Brain microvascular endothelial cell (primary cell): ENCODE measurements at places on chromosomes 6 and 20.

DNA sequence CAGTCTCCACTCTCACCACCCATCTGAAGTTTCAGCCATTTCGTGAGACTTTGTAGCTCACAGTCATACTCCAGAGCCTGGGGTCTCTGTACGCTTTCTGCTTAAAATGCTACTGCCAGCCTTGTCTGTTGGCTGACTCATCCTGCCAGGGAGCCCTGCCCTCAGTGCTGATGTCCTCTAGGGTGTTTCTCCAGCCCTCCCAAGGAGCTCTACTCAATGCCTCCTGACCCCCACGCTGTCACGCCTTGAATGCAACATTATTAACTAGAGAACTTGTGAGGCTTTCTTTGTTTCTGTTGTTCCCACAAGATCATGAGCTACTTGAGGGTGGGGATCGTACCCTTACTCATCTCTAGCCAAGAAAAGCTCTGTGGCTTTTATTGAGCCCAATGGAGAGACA lies 20.1 kb downstream of the KIF16B start:
- DNase-seq, result no peak

DNA sequence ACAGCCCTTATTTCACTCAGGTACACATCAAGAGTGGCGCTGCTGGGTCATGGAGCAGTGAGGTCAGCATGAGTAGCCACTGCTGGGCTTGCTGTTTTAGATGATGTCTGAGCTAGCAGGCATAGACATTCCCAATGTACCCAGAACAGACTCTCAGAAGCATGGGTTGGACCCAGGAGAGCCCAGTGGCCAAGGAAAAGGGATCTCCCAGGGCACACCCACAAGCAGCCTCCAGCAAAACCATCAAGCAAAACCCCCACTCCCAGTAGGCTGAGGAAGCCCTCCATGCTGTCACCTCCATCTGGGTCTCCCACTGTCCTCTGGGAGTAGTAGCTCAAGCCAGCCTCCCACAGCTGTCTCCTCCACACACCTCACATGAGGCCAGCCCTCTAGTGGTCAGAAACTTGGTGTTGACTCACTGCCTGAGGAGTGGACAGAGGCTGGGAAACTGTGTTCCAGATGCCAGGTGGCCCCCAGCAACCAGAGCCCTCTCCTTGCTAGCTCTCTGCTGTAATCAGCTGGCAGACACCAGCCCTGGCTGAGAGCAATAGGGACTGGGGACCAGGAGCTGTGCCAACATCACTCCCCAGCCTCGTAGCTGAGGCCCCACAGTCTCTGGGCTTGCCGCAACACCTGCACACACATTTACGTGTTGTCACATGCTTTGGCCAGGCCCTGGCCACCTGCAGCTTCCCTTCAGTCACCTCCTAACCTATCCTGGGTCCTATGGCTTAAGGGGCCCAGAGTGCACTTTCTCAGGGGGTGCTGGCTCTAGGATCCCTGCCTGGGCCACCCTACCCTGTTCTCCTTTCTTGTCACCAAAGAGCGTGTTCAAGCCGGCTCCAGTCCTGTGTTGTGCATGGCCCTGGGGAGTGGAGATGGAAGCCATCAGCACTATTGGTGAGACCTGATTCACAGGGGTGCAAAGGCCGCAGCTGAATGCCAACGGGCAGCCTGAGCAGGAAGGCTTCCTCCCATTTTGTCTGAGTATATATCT lies 1.9 kb upstream of the AP5S1 start:
- peak; percentile 76 for DNase-seq

DNA sequence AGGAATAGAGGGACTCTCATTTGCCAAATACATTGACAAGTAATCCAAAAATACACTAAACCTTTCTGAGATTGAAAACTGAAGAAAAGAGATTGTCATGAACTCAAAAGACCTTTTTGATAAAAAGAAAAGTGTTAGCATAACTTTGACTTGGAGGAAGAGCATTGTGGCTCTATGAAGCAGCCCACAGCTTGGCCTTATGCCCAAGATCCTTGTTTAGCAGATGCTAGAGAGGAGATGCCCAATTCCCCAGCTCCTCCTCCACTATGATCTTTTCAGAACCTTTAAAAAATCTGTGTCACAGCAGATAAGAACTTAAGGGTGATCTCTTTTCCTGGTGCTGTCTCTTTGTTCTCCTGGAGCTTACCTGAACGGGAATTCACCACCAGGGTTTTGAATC lies 35.8 kb upstream of the IGF2R start:
- no peak for DNase-seq

GRCh38 chr6:170291271-170292110 lies 613 bp upstream of the DLL1 start:
- DNase-seq, result no peak

GRCh38 chr6:107098436-107099307 lies 16.6 kb downstream of the BEND3 start:
- DNase-seq, result no peak

- no peak for DNase-seq
Observed at GRCh38 chr6:152532556-152533422, 104.4 kb downstream of the SYNE1 start.

DNA sequence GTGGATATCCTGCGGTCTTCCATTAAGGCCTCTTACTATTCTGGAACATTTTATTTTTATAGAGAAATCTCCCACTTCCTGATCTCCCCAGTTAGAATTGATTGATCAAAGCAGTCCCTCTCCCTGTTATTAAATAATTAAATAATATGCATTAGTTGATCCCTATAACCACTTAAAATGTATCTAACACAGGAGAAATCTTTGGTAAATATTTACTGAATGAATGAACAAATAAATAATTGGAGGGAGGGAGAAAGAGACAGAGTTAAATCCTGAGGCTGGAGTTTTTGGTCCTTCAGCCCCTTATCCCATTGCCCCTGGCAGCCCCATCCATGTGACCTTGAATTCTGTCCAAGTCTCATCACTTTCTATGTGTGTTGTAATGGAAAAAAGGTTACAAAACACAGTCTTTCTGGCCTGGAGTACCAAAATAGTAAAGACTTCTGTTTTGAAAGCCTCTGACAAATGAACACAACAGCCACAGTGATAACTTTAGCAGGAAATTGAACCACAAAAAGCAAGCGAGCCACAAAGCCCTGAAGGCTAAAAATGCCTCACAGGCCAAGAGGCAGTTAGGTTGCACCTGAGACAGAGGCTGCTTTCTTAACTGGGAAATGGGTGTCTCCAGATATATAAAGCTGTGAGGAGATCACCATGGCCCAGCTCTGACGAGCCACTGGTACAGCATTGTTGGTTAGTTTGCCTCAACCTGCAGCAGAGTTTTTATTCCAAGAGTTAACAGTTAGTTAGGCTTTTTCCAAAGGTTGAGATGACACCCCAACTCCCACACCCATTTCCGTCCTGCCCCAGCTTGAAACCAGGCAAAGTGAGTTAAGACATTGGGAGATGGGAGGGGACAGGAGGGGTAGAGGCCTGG lies 11.3 kb downstream of the NT5E start:
- DNase-seq, result no peak

DNA sequence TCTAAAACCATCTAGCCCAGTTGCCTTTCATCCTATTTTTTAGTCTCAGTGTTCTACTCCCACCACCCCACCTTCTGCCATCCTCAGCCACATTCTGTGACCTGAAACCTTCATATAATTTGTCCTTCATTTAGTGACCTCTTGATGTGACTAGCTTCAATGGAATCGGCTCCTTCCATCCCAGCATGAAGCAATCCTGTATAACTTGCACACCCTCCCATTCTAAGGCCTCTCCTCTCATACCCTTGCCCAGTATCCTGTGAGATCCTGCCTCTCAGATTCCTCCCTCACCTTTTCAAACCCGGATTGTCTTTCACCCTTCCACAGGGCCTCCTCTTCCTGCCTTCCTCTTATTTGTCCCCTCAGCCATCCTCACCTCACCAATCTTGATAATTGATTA lies 3.1 kb downstream of the ZNF76 start:
- DNase-seq, result no peak

- DNase-seq, result no peak
Observed at GRCh38 chr6:92139601-92140000, 1279.8 kb downstream of the EPHA7 start.

DNA sequence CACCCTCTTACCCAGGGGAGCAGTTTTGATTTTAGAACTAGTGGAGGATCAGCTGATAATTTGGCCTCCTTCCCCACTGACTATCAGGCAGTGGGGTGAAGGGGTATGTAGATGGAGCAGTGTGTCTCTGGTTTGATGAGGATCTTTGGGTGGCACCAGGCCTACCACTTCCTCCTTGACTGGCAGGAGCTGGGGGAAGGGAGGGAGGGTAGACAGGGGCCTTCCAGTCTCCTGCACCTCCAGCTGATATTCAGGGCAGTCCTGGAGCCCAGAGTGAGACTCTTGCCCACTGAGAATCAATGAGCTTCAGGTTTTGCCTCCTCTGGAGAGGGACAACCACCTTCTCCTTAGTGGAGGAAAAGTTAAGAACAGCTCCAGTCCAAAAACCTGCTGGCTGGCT lies 3.2 kb downstream of the DEF6 start:
- DNase-seq, result no peak

DNA sequence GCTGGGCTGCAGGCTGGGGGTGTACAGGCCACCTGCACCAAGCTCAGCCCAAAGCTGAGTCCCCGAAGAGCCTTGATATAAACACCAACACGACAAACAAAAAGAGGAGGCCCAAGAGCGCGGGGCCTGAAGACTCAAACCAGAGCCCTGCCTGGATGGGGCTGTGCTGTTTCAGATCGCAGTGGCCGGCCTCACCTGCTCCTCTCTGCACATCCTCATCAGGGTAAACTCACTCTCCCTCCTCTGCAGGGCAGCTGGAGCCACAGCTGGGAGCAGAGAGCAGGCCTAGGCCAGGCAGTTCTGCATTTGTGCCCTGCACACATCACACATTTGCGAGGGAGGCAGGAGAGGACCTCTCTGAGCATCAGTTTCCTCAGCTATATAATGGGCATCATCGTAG lies 3.7 kb upstream of the RBM38 start:
- DNase-seq, result no peak

GRCh38 chr6:134921721-134922261 lies 28.1 kb downstream of the ALDH8A1 start:
- DNase-seq, result no peak

GRCh38 chr6:170076466-170077165 lies 214.3 kb downstream of the DLL1 start:
- DNase-seq, result no peak

DNA sequence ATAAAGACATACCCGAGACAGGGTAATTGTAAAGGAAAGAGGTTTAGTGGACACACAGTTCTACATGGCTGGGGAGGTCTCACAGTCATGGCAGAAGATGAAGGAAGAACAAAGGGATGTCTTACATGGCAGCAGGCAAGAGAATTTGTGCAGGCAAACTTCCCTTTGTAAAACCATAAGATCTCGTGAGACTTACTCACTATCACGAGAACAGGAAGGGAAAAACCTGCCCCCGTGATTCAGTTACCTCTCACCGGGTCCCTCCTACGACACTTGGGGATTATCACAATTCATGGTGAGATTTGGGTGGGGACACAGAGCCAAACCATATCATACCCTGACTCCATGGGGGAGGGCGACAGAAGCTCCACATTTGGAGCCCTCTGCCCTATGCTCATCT lies 7.4 kb upstream of the VAPB start:
- no peak for DNase-seq
